PC-9 (cell line): ENCODE measurements at places on chromosomes 4 and X. TPM values are rescaled to one million over a fixed set of nuclear protein-coding genes. Genes with fewer than 3 reads are reported as not detected.

The RTL5 gene
- total RNA-seq: not detected in 2 replicates

The DOK7 gene
- 7.1 and 7.6 TPM in 2 replicates for total RNA-seq

The PABPC5 gene
- total RNA-seq: not detected in 2 replicates

The PAGE2B gene
- total RNA-seq: not detected in 2 replicates

- no peak for DNase-seq
Observed at GRCh38 chrX:115452251-115452650, 108.7 kb upstream of the PLS3 start.

GRCh38 chrX:77595848-77596247 is 148.7 kb downstream of the FGF16 start:
- no peak for DNase-seq

GRCh38 chr4:38911257-38911656 is 43.7 kb downstream of the FAM114A1 start:
- DNase-seq: no peak

- peak; percentile 59 for DNase-seq
Observed at GRCh38 chrX:44843318-44843702, 511 bp upstream of the DUSP21 start.

DNA sequence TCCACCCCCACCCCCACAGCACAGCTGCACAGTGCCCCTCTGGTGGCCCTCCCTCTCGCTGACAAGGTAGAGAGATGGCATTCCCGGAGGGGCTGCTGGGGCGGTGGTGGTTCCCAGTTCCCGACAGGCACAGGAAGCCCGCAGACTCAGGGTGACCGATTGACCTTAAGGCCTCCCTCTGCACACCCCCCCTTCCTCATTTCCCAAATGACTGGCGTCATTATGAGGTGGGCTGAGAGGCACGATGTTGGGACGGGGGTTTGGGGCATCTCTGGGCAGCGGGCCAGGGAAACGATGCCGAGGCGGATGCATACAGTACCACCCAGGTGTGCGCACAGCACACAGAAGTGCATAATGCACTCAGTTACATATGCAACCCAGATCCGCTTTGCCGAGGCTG is 3.5 kb upstream of the TIMP1 start:
- no peak for DNase-seq

DNA sequence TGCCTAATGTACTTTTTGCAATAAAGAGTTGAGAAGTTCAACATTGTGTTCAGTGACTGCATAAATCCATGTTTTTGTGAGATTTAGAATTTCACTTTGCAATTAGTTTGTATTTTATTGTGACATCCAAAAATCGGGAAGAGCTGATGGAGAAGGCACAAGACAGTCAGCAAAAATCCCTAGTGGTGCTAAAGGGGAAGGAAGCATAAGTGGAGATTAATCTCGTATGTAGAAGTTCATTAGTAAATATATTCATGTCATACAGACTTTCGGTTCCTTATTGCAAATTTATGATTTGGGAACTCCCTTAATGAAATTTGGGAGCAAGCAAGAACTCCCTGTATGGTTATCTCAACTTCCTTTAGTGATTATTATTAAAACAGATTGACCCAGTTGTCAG is 57.8 kb upstream of the SLC39A8 start:
- DNase-seq: no peak

DNA sequence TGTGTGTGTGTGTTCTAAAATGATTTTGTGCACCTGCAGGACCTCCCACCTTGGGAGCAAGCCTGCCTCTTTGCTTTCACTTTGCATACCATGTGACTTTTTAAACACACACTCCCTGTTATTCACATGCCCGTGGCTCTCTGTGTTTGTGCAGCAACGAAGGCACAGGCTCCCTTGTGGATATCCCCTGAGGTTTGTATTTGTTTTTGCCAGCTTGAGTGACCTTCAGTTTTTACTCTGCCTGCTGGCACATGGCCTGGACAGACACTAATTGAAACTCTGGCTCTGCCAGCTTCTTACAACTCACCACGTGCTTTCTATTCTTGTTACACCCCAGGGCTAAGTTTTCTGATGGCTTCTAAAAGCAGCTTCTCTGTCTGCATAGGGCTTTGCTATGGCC is 885.8 kb downstream of the SH3BGRL start:
- DNase-seq: no peak

GRCh38 chr4:59127743-59128142 is 2017.6 kb upstream of the IGFBP7 start:
- DNase-seq: no peak

DNA sequence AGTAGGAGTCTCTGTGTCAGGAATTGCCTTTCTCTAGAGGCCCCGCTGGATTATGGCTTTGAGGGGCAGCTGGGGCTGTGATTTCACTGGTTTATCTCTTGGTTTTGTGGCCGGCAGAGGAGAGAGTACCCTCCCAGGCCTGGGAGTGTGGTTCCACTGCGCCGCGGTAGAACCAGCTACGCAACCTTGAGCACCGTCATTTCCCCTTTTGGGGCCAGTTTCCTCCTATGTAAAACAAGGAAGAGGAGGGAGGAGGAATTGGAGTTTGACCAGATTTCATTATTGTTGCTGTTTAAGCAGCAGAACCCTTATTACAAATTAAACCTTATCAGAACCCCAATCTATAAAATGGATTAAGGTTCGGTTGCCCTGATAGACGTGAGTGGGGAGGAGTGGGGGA is 4.4 kb downstream of the SOX3 start:
- no peak for DNase-seq

GRCh38 chrX:41912923-41913322 is 10.4 kb downstream of the CASK start:
- DNase-seq: no peak

- no peak for DNase-seq
Observed at GRCh38 chr4:157270108-157270507, 49.6 kb downstream of the GRIA2 start.
